ENCODE measurements at places on chromosomes 7 and 10.

GRCh38 chr10:32367793-32368453 lies 21.0 kb upstream of the EPC1 start:
- DNase-seq = peak; percentile 69

DNA sequence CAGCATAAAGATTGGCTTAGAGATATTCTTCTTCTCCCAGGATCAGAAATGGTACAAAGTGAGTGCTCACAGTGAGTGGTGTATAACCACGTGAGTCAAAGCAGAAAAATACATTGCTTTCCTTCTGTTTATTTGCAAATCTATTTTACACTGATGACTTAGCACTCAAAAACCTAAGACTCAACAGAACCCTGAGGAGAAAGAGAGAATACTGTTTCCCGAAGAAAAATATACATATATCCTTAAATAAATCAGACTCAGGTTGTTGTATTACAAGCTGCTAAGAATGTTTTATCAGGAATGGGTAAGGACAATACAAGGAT lies 48.7 kb downstream of the ODAD2 start:
- DNase-seq = no peak

GRCh38 chr10:131177431-131178327 lies 133.8 kb downstream of the TCERG1L start:
- no peak for DNase-seq

GRCh38 chr7:39525926-39526325 lies 40.3 kb upstream of the YAE1 start:
- DNase-seq = no peak

GRCh38 chr7:366161-366803 lies 76.3 kb downstream of the FOXL3 start:
- DNase-seq = no peak

- no peak for DNase-seq
Measured at GRCh38 chr10:84214612-84215235, 10.6 kb downstream of the LRIT2 start.

DNA sequence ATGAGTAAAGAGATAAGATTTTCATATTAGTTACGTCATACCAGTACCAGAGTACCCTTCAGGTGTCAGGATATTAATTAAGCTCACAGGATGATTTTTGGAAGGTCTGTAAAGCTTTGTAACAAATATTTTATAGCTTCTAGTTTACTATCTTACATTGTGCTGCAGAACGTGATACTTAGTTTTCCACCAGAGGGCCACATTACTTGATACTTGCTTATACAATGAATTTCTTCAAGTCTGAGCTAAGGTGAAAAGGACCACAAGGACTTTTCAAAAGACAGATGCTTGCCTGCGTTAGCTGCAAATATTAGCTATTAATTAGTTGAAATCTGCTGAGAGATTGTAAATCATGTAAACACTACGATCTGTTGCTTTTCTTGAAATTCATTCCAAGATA lies 12.2 kb downstream of the FOXP2 start:
- DNase-seq = peak; percentile 27

DNA sequence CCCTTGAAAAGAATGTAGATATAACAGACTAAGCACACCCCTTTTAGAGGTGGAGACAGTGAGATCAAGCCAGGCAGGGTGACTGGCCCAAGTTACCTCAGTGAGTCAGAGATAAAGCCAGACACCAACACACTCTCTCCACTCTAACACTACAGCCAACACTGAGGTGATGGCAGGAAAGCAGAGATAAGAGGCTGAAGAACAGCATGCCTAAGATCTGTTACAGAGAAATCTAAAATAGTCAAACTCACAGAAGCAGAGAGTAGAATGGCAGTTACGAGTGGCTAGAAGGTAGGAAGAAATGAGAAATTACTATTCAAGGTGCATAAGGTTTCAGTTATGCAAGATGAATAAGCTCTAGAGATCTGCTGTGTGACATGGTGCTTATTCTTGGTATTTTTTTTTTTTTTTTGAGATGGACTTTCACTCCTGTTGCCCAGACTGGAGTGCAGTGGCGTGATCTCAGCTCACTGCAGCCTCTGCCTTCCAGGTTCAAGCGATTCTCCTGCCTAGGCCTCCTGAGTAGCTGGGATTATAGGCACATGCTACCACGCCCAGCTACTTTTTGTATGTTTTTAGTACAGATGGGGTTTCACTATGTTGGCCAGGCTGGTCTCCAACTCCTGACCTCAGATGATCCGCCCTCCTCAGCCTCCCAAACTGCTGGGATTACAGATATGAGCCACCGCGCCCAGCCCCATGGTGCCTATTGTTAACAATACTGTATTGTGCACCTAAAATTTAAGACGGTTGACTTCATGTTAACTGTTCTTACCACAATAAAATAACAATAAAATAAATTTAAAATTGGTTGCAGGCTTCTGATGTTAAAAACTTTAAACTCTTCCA lies 28.7 kb downstream of the ICA1 start:
- no peak for DNase-seq

- no peak for DNase-seq
Measured at GRCh38 chr10:12839941-12840611, 161.4 kb downstream of the CCDC3 start.

DNA sequence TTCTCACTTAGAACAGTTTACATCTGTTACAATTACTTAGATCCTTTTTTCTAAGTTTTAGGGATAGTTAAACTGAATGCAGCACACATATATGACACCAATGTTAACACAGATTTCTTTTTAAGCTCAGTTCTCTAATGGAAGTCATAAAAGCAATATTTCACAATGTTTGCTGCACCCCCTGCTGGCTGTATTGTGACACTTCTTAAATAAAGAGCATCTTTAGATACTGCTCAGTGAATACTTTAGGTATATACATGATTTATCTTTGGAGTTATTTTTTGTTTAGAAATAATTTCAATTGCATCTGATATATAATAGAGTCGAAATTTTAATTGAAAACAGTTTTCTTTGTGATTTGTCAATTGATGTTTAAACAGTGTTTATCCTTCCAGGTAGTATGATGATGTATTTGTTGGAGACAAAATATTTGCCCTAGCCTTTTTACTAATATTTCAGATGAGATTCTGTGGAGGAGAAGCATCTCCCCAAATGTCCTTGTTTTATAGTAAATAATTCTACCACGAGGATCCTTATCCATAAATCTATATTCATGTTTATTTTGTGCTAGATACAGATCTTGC lies 174.4 kb downstream of the ST7 start:
- DNase-seq = peak; percentile 71

DNA sequence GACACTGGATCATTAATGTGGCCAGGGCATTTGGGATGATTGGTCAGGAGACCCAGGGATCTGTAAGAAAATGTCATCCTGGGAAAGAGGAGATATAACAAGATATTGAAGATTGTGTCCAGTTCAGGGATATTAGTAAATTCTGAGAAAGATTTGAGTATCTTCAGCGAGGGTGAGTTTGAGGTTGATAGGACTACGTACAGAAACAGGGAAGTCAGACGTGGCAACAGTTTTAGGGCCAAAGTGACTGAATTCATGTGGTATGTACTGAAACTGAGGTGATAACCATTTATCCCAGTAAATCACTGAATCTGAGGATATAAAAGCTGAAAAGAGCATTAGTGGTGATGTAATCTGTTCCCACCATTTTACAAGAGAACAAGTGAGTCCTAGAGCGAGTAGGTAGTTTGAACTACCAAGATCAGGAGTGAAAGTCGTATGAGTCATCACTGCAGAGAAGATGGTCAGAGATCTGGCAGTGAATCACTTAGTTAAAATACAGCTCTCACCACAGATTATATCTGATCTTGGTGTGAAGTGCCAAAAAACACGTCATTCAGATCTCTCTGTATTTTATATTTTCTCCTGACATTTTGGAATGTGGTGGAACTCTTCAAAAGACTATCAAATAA lies 220.5 kb downstream of the CDK14 start:
- DNase-seq = peak; percentile 88

DNA sequence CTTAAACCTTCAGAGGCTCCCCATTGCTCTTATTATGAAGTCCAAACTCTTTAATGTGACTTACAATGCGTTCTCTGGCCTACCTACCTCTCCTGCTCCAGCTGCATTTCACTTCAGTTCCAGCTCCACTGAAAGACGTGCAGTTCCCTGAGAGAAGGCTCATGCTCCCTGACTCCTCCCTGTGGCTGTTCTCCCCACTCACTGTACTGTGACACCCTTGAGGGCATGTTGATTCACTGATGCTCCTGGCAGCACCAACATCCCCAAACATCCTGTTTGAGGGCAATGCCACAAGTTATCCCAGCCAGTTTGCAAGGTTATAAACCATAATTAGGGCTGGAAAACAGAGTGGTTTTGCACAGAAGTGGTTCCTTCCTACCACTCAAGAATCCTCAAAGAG lies 111.2 kb downstream of the LSM5 start:
- DNase-seq = no peak

DNA sequence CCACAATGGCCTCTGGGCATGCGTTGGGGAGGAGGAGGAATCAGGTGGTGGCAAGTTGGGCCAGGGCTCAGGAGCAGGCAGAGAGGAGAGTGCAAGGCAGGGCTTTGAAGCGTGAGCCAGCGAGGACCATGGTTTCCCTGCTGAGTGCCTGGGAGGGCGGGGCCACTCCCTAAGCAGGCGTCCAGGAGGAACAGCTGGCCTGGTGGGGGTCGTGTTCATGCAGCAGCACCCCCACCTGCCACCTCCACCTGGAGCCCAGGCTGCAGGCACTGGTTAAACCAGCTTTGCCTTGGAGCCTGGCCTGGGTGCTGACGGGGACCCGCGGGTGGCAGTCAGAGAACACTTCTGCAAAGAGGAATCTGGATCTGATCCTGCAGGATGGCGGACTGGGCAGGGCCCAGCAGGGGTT lies 24.2 kb upstream of the AQP1 start:
- DNase-seq = no peak
